Activated CD4-positive, alpha-beta memory T cell treated with anti-CD3 and anti-CD28 coated beads, Interleukin-2, amount 10 ng/mL, durations not matched to agents 7 days and 5 days (primary cell): ENCODE measurements at places on chromosomes 11 and 22. TPM values are rescaled to one million over a fixed set of nuclear protein-coding genes. Genes with fewer than 3 reads are reported as not detected.

MOV10L1 gene
- not detected for total RNA-seq

SEC14L6 gene
- total RNA-seq = not detected

BTBD18 gene
- total RNA-seq = not detected

ST14 gene
- not detected for total RNA-seq
